RWPE1 (cell line): ENCODE measurements at places on chromosomes 12 and 14.

DNA sequence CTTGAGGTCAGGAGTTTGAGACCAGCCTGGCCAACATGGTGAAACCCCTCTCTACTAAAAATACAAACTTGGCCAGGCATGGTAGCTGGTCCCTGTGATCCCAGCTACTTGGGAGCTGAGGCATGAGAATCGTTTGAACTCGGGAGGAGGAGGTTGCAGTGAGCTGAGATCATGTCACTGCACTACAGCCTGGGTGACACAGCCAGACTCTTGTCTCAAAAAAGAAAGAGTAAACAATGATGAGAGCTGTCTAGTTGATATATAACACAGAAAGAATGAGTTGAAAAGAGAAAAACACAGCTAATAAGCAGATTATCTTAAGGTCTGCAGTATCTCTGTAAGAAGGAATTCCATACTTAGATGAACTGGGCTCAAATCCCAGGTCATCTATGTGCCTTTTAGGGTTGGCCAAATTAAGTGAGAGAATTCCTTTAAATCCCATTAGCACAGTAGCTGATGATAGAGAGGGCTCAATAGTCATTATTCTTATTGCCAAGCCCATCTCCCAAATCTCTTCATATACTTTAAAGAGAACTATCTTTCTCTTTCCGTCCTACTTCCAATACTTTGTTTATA is 31.1 kb upstream of the STRAP start:
- no peak for DNase-seq

DNA sequence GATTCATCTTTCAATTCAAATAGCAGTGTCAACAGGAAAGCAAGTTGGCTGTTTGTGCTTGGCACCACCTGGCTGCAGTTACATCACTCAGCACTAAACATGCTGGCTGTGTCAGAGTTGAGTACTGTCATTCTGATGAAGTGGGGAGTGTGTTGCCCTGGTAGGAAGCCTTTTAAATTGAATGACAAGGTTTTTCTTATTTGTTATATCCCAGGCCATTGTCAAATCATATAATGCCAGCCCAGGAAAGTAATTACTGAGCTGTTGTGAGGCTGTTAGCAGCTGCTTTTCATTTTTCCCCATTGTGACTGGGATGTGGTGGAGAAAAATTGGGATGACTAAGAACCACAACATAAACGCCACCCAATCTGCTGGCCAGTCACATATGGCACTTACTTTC is 106.5 kb upstream of the PRKD1 start:
- DNase-seq, result no peak

DNA sequence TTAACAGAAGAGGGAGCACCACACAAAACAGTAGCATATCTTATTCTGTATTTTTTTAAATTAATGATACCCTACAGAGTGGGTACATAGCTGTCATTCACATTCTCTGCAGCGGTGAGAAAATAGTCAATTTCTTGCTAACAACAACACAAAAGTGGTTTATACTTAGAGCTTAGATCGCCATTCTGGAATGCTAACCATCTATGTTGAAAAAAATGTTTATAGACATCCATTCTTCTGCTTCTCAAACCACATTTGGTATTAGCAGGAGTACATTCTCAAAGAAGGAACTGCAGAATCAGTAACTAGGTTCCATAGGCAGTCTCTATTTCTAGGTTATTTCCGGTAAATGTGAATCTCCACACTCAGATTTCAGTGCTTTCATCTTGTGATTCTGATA is 185.9 kb downstream of the PPFIA2 start:
- DNase-seq, result no peak

GRCh38 chr12:112568641-112569040 is 149.9 kb downstream of the PTPN11 start:
- DNase-seq, result no peak

GRCh38 chr12:27635349-27635972 is 60.8 kb upstream of the REP15 start:
- DNase-seq, result peak; percentile 34

DNA sequence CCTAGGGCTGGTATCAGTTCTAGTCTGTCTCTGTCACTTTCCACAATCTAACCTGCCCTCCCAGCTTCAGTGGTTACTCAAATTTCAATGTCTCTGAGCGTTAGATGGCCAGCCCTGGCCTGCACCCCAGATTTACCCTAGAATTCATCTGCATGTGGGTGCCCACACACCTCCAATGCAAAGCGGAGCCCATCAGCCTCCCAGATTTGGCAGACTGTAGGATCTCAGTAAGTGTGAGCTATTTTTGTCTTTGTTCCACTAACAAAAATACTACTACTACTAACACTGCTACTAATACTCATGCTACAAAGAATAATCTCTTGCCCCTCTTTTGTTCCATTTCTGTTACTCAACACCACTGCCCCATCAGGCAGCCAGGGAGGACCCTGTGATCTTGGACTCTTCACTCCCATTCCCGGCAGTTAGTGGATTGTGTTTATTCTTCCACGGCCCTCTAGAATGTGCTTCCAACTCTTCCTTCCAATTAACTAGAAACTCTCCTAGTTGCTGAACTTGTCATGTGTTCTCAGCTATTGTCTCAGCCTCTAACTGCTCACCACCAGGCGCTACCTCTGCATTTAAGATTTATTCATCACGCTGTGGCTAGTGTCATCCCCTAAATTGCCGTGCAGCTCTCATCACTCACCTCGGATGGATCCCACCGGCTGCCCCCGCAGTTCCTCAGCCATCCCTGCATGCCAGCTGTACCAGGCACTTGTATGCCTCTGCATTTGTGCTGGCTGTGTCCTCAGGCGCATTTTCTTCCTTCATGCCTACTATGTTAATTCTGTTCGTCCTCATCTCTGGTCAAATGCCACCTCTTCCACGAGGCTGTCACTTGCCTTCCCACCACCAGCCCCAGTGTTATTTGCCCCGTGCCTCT is 150.6 kb upstream of the HIF1A start:
- no peak for DNase-seq

DNA sequence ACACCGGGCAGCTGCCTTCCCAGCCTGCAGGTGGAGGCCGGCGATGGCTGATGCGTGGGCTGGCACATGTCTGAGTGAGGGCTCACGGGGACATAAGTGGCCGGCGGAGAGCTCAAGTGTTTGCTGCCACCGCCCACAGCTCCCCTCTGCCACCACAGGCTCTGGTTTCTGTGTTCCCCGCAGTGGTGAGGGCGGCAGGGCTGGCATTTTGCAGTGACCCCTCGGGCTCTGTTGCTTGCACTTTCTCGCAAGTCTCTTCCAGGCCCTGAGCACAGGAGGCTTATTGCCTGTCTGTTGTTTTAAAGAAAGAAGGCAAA is 271.0 kb upstream of the RTL1 start:
- no peak for DNase-seq
